ENCODE measurements at places on chromosomes 5 and 9.
A peak's percentile ranks its signal among the peaks of the same experiment; 100 is the strongest.

- peak; percentile 26 for DNase-seq
Observed at GRCh38 chr5:41748631-41749030, 121.6 kb downstream of the OXCT1 start.

DNA sequence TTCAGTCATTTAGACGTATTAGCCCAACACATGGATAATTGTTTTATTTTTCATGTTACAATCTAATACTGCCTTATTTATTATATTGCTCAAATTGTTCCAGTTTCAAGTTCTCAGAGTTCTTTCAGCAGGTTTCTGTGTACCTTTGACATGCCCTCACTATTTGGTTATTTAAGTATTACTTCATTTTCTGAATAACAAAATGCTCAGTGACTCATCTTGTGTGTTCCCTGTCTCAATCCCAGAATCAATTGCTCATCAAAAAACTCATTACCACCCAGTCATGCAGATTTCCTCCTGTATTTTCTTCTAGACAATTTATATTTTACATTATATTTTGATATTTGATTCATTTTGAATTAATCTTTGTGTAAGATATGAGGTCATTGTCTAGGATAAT, 562.6 kb downstream of the ANXA1 start:
- DNase-seq: no peak

DNA sequence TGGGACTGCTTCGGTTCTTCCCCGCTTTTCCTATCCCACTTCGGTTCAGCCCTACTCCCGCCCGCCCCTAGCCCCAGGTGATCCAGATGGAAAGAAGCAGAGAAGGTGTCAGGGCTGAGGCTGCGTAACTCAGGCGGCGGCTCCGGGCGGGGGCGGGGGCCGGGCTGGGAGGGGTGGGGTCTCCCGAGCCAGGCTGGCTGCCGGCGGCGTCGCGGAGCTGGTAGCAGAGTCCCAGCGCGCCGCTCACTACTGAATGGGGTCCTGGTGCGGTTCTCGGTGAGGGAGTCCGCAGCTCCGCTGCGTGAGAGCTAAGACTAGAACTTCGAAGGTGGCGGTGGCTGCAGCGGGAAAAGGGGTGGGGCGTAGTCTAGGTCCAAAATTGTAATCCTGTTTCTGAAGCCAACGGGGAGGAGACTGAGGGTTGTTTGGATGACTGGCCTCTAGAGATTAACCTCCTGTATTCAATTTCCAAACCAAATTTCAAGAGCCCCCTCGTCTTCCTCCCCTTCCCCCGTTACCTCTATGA, 1.4 kb downstream of the PRR16 start:
- DNase-seq: no peak

DNA sequence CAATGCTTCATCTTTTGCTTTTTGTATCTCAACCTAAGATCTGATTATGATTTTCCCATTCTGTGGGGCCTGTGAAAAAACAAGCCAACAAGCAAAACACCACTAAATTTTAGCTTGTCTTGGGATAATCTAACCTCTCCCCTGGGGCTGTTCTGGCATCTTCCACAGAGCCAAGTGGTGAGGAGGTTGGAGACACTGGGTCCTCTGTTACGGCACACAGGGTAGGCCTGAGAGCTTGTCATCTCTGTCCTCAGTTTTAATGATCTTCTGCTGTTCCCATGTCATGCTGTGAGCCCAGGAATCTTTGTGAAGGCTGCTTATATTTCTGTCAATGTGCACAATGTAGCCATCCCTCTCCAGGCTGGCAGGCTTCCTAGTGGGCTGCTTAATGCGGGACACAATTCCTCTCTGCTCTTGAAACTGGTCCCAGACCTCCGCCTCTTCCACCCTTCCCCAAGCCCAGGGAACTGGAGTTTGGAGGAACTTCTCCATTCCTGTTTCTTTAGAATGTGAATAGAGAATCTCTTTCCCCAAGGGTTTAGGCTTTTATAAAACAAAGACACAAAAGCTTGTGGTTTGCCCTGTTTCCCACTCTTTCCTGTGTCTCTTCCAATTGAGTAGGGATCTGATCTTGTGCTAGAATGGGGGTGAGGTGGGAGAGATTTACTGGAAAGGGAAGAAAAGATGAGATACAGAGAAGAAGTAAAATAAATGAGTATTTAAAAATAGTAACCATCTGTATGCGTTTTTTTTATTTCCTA, 30.9 kb upstream of the SEMA6A start:
- DNase-seq: no peak

All from stimulated activated CD4-positive, alpha-beta T cell treated with anti-CD3 and anti-CD28 coated beads, Interleukin-2, amount 100 ng/mL, for 24 hours (primary cell).